ENCODE measurements at places on chromosomes 1 and 21. TPM values are rescaled to one million over a fixed set of nuclear protein-coding genes. Genes with fewer than 3 reads are reported as not detected.

DNA sequence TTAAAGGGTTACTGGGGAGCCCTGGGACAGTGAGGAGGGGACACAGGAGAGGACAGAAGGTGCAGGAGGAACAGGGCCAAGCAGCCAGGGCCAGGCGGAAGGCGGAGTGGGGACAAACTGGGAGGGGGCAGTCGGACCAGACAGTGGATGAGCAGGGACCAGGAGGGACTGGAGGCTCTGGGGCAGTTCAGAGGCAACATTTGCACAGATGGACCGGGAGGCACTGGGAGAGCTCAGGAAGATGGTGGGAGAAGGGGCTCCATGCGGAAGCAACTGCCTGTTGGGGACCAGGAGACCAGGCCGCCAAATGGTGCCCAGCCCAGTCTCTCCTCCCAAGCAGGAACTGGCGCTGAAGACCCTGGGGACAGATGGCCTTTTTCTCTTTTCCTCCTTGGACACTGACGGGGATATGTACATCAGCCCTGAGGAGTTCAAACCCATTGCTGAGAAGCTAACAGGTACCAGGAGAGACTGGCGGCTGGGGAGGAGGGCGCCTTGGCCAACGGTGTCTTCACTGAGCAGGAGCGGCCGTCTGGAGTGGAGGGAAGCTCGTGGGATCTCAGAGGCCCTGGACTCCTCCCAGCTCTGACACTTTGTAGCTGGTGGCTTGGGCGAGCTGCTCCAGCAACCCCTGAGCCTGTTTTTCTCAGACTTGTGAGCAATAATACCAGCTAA is 847 bp downstream of the SELENON start:
- peak overlapping the region; percentile 64 for H3K4me3 ChIP-seq
- peak overlapping the region; percentile 70 for H3K27ac ChIP-seq
- no peaks in the 10 kb centered on the region for H3K27me3 ChIP-seq
- H3K36me3 ChIP-seq: peaks cover 6% of the 10 kb centered on the region

- DNase-seq: no peak
- no peak overlapping the region for H3K27ac ChIP-seq
- H3K36me3 ChIP-seq: no peaks in the 10 kb centered on the region
- peaks cover 32% of the 10 kb centered on the region for H3K27me3 ChIP-seq
- H3K4me3 ChIP-seq: no peak overlapping the region
Measured at GRCh38 chr1:18800258-18800657, 59.2 kb downstream of the TAS1R2 start.

GRCh38 chr1:49208712-49209111 is 432.0 kb upstream of the BEND5 start:
- H3K27me3 ChIP-seq: no peaks in the 10 kb centered on the region
- H3K27ac ChIP-seq: no peak overlapping the region
- DNase-seq: no peak
- no peaks in the 10 kb centered on the region for H3K4me1 ChIP-seq

DNA sequence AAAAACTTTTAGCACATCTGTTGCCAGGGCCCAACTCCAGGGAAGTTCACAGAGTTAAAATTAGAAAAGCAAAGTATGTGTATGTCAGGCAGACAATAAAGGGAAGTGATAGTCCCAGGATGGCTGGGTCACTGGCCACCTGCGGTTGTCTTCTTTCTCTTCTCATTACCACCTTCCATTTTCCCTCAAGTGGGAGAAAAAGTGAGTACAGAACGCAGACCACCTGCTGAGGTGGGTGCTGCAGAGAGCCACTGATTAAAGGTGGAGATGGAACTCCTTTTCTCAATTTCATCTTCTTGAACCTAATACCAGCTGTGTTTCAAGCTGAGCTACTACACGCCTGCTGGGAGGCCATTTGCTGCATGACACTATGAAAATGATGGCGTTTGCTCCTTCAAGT is 88.8 kb upstream of the PDE4B start:
- no peak overlapping the region for H3K27ac ChIP-seq
- no peaks in the 10 kb centered on the region for H3K36me3 ChIP-seq
- no peak overlapping the region for H3K4me3 ChIP-seq
- H3K27me3 ChIP-seq: no peaks in the 10 kb centered on the region
- no peaks in the 10 kb centered on the region for H3K4me1 ChIP-seq

DNA sequence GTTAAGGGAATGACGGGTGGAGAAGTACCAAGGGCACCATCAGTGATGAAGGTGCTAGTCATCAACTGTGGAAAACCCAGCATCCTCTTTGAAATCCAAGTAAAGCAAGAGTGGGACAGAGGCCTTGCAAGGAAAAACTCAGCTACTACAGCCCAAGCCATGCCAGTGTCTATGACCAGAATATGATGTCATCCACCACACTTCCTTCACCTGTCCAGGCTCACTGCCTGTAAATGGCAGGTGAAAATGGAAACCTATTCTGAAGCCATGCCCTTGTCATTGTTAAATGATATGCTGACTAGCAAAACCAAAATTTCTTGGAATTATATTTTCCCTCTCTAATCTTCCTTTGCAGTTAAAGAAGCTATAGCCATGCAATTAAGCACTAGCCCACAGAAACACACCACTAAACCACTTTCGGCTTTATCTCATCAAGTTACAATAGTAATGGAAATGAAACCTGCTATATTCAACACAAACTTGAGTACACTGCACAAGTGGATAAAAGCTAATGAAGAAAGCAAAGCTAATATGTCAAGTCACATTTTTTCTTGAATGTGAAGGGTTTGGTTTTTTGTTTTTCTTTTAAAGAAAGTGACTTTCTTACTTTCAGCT is 96.3 kb upstream of the RALGPS2 start:
- no peaks in the 10 kb centered on the region for H3K36me3 ChIP-seq
- no peak for DNase-seq
- H3K27ac ChIP-seq: no peak overlapping the region
- H3K4me1 ChIP-seq: no peaks in the 10 kb centered on the region
- H3K27me3 ChIP-seq: no peaks in the 10 kb centered on the region

GRCh38 chr1:121516234-121516967 is 331.6 kb downstream of the SRGAP2C start:
- no peak overlapping the region for H3K4me3 ChIP-seq
- no peaks in the 10 kb centered on the region for H3K36me3 ChIP-seq
- peaks cover 29% of the 10 kb centered on the region for H3K27me3 ChIP-seq
- DNase-seq: no peak
- peaks cover 9% of the 10 kb centered on the region for H3K4me1 ChIP-seq

DNA sequence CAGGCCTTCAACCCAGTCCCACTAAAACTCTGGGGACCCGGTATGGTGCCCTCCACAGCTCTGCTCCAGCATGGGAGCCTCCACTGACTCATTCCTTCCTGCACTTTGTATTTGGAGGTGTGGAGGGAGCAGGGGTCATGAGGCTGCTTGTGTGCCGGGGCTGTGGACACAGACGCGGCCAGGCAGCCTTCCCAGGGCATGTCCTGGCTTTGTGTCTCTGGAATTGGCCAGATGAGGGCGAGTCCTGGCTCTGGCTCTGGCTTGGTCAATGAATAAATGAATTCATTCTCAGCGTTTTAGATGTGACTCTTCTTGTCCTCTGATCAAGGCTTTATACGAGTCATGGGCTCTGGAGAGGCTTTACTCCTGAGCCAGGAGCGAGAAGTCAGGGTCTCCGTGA is 19.1 kb downstream of the AJAP1 start:
- H3K27me3 ChIP-seq: peaks cover 4% of the 10 kb centered on the region
- H3K4me3 ChIP-seq: no peak overlapping the region
- DNase-seq: no peak
- H3K36me3 ChIP-seq: no peaks in the 10 kb centered on the region

DNA sequence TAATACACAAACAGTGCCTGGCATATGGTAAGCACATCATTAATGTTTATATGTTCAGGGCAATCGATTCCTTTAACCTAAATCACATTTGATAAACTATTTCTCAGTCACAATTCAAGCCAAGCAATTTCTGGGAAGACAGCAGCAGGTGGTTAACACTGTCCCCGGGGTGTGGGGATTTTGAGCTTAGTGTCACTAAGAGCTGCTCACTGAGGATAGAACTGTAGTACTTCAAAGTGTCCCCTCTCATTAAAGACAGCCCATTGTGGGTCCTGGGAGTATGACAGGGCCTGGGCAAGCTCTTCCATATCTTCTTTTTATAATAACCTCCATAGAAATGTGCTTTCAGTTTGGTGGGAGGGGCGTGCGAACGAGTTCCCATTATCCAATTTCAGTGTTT is 8.4 kb upstream of the GALNT2 start:
- no peak for DNase-seq
- no peaks in the 10 kb centered on the region for H3K27me3 ChIP-seq
- no peaks in the 10 kb centered on the region for H3K36me3 ChIP-seq
- no peak overlapping the region for H3K4me3 ChIP-seq
- no peaks in the 10 kb centered on the region for H3K4me1 ChIP-seq
- no peak overlapping the region for H3K27ac ChIP-seq

SLC26A9 gene
- total RNA-seq: 6.3 TPM

OPRD1 gene
- not detected for total RNA-seq

USP48 gene
- 27.7 TPM for total RNA-seq

DNASE2B gene
- not detected for total RNA-seq

CYP4A22 gene
- total RNA-seq: not detected

FOXE3 gene
- total RNA-seq: not detected

TNFRSF18 gene
- total RNA-seq: 24.4 TPM
